NCI-H1105 treated with DMSO at 0.1 percent for 48 hours (cell line): ENCODE measurements at places on chromosomes 1 and 21.

DNA sequence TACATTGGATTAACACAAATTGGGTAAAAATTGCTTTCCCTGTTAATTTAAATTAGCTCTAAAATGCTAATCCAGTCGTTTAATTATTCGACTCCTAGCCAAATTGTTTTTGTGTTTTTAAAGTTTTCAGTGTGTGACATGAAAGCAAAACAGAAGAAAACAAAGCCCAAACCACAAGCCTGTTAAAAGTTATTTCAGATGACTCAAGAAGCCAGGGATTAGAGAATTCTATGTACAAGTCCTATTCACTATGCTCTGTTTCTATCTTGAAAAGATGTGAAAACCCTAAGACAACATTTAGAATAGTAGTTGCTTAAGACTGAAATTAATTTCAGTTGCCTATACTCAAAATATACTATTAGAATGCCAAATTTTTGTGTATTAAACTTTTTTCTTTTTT lies 294.8 kb upstream of the ADAMTS5 start:
- DNase-seq, result no peak

DNA sequence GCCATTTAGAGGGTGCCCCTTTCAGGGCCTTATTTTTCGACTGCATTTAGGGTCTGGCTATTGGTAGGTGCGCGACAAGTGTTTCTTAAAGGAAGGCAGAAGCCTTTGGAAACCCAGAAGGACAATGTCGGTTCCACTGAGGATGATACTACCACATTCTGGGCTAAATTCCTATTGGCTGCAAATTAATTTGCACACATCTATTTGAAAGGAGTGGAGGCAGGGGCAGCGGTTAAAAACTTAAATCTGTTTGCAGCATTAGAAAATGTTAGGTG lies 1.1 kb downstream of the PATJ start:
- no peak for DNase-seq

- no peak for DNase-seq
Measured at GRCh38 chr1:16026723-16027484, 5.1 kb downstream of the CLCNKA start.

- DNase-seq, result no peak
Measured at GRCh38 chr1:226602186-226603021, 53.8 kb downstream of the STUM start.

DNA sequence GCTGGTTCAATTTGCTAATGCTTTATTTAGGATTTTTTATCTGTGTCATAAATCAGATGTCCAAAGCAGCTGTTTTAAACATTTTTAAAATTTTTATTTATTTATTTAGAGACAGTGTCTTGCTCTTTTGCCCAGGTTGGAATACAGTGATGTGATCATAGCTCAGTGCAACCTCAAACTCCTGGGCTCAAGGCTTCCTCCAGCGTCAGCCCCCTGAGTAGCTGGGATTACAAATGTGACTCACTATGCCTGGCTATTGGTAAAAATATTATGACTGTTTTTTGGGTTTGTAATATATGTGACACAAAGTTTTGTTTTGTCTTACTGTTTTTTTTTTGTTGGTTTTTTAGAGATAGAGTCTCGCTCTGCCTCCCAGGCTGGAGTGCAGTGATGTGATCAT lies 11.8 kb downstream of the ZBED6 start:
- DNase-seq, result no peak

GRCh38 chr1:85343213-85343611 lies 66.8 kb upstream of the BCL10 start:
- DNase-seq, result no peak

DNA sequence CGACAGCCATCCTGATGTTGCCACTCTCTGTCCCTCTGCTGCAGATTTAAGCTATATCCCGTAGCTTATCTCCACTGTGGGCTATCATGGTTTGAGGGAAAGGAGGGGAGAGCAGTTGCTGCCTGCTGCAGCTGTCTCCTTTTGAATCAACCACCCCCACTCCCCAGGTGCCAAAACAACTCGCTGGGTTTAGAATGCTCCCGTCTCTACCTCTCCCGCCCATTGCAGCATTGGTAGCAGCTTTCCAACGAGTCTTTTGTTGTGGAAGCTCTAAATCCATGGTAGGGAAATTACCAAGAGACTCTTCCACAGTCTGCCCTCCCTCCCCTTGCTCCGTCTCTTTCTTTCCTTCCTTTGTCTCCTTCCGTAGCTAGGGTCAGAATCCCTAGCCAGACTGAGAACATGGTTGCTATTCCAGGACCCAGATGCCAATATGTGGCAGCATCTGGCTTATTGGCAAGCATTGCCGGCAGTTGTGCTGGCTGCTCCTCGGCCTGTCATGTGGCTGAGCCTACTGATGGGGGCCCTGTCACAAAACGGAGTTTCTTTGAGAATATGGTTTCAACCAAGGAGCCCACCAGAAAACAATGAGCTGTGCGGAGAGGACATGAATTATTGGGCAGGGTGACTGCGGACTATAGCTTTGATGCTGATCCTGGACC lies 230.7 kb downstream of the RPS6KC1 start:
- no peak for DNase-seq

- DNase-seq, result no peak
Measured at GRCh38 chr1:153991151-153991630, 629 bp downstream of the RPS27 start.

DNA sequence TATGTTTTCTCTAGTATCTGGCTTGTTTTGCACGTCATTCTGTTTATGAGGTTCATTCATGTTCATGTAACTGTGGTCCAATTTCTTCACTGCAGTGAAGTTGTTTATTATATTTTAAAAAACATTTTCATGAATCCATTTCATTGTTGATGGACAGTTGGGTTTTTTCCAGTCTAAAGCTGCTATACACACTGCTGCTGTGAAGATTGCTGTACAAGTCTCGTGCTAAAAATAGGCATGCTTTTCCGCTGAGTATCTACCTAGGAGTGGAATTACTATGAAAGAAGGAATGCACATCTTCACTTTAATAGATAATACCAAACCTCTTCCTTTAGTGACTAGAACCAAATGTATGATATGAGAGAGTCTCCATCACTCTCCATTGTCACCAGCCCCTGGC lies 49.0 kb upstream of the ETS2 start:
- DNase-seq, result no peak

DNA sequence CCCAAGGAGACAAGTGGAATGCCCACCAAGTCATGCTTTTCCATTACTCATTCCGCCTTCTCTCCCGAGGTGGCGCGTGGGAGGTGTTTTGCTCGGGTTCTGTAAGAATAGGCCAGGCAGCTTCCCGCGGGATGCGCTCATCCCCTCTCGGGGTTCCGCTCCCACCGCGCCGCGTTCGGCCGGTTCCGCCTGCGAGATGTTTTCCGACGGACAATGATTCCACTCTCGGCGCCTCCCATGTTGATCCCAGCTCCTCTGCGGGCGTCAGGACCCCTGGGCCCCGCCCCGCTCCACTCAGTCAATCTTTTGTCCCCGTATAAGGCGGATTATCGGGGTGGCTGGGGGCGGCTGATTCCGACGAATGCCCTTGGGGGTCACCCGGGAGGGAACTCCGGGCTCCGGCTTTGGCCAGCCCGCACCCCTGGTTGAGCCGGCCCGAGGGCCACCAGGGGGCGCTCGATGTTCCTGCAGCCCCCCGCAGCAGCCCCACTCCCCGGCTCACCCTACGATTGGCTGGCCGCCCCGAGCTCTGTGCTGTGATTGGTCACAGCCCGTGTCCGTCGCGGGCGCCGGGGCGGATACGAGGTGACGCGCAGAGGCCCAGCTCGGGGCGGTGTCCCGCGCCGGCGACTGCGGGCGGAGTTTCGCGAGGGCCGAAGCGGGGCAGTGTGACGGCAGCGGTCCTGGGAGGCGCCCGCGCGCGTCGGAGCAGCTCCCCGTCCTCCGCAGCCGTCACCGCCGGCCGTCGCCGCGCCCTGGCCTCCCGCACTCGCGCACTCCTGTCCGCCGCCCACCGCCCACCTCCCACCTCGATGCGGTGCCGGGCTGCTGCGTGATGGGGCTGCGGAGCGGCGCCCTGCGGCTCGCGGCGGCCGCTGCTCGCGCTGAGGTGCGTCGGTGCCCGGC lies at the start of gene KIF1B:
TSS of gene KIF1B (plus strand) at position 666 of the 906 bp plus-strand sequence. CDS start 21,759 bp downstream, outside the sequence.
- DNase-seq, result peak; percentile 94

- peak; percentile 73 for DNase-seq
Measured at GRCh38 chr1:60848583-60849188, 233.7 kb upstream of the NFIA start.

- no peak for DNase-seq
Measured at GRCh38 chr1:173568483-173568882, 34.4 kb downstream of the SLC9C2 start.

DNA sequence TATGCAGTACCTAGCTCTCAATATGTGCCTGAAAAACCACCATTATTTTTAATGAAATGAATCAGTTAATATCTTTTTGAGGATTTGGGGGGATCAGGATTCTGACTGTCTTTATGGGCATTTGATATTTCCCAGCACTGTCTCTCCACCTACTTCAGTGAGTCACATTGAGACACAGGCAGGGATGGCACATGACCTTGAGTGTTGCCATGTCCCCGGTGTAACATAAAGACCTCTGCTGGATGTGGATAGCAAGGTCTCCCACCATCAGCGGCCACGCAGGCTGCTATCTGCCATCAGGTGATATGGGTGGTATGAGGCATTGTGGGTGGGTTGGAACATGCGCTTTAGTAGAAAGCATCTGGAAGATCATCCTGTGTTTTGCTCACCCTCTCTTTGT lies 103.2 kb downstream of the RGL1 start:
- DNase-seq, result no peak

DNA sequence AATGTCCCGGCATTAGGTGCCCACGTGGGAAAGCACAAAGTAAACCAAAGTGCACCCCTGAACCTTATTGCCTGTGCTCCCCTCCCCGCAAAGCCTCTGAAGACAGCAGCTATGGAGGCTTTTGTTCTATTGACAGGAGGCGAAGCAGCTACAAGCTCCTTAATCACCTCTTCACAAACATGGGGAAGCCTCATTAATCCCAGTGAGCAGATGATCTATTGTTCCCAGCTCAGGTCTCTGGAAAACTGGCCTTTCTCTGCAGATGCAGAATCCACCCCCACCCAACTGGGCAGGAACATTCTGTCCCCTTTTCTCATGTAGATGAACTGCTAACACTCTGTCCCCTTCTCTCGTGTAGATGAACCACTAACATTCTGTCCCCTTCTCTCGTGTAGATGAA lies 190.5 kb upstream of the CSF3R start:
- DNase-seq, result peak; percentile 1

GRCh38 chr1:205783904-205784303 lies 8.6 kb upstream of the RAB29 start:
- DNase-seq, result no peak

DNA sequence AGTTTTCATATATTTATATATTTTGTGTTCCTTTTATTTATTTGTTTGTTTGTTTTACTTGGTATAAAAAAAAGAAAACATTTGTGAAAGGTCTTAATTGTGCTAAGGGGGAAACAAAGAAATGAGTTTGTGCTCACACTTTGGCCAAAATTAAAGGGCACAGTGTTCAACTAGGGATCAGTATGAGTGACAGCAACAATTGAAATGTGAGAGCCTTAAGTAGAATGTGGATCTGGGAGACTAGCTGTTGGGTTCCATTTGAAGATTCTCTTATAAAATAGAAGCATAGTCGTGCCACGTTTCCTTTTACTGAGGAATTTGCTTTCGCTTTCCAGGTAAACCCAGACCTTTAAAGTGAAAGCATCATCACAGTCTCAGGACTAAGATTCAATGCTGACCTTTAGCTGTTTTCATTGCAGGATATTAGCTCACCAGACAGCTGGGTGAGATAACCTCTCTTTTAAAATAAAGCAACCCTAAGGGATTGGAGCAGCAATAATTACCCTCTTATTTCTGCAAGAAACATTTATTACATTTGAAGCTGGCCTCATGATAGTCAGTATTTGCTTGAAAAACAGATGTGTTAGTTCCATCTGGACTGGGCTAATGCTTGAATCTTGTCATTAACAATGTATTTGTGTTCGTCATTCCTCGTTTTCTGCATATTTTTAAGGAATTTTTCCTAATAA lies 37.1 kb upstream of the CD55 start:
- no peak for DNase-seq

GRCh38 chr1:23807453-23807852 lies 6.9 kb upstream of the GALE start:
- no peak for DNase-seq

DNA sequence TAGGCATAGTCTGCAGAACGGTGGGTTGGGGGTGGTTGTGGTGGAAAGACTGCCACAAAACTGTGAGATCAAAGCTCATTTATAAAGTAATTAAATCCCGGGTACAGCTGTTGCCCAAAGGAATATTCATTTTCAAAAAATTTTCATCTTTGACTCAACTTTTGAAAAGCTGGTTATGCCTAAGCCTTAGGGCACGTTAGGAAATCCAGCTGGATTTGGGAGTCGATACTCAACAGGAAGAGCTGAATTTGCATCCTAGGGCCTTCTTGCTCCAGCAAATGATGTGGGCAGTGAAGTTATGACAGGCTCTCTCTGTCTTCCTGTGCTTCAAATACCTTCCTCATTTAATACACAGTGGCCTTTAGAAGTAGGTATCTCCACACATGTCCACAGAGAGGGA lies 31.7 kb downstream of the ZP4 start:
- no peak for DNase-seq

DNA sequence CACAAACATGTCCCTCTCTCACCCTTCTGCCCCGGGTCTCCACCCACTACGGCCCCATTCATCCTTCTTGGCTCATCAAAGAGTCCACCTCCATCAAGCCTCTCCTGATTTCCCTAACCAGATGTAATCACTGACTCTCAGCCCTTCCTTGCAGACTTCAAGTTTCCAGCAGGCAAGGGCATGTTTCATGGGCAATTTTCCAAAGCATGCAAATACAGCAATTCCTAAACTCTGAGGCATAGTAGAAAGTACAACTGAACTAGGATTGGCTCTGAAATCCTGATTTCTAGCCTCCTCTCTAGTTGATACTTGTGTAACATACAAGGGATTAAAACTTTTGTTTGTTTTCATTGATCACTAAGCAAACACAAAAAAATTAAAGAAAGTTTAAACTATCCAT lies 109.1 kb upstream of the GADD45A start:
- DNase-seq, result no peak

GRCh38 chr1:187629075-187629474 lies 800.3 kb downstream of the PLA2G4A start:
- DNase-seq, result no peak
